Cortex of kidney (tissue), 1 donor: ENCODE measurements at places on chromosomes 4 and X.

- no peak for DNase-seq
Observed at GRCh38 chr4:67092351-67092750, 453.0 kb downstream of the CENPC start.

DNA sequence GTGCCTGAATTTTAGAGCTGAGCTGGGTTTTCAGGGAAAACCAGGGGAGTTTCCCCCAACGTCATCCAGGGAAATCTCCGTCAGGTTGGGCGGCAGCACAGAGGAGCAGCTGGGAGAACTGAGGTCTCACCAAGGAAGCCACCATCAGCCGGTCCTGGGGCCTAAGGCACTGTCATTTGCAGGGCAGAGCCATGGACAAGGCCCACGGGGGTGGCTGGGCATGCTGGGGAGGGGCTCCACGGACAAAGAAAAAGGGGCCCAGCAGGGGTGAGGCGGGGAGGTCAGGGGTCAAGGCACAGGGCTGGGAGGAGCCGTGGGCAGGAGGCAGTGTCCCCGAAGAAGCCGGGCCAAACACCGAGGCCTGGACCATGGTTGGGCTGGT lies 109.8 kb downstream of the HMX1 start:
- DNase-seq: no peak

GRCh38 chrX:2183193-2183725 lies 317.5 kb downstream of the DHRSX start:
- DNase-seq: no peak

- DNase-seq: no peak
Observed at GRCh38 chrX:102154218-102154860, 1.4 kb downstream of the BEX5 start.

DNA sequence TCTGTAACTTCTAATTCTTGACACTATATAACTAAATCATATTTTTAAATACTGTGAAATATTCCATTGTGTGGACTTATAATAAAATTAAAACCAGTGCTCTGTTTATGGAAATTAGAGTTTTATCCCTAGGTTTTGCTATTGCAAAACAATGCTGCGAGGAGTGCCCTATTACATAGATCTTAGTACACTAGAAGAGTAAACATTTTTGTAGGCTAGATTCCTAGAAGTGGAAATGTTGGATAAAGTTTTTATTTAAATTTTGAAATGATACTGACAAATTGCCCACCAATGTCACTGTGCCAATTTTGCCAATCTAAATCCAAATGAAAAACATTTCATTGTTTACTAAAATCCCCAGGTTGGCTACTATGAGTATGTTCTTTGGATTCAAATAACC lies 99.7 kb downstream of the IL1RAPL2 start:
- no peak for DNase-seq

- DNase-seq: no peak
Observed at GRCh38 chrX:133699023-133699728, 283.9 kb upstream of the GPC4 start.

DNA sequence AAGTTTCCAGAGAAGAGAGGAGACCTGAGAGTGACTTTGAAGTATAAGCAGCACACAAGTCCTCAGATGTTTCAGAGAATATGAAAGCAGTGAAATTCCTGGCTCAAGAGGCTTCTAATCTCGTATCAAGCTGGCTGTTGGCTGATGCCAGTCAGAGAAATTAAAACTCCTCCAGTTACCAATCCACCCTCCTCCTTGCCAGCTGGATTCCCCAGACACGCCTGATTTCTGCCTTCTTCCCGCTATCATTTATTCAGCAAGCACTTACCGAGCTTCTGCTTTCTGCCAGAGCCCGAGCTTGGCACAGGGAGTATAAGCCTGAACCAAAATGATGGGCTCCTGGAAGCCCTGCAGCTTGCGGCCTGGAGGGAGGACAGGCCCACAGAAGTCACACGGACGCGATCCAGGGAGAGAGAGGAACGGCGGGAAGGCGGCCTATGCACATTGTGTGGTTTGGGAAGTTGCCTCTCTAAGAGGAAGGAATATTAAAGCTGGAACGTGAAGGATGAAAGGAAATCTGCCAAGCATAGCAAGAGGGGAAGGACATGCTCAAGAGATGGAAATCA lies 102.4 kb upstream of the TBL1X start:
- no peak for DNase-seq

- no peak for DNase-seq
Observed at GRCh38 chrX:103304705-103305104, 6.1 kb downstream of the BEX2 start.

GRCh38 chr4:37165844-37166243 lies 78.7 kb upstream of the NWD2 start:
- DNase-seq: no peak

GRCh38 chrX:5672099-5672498 lies 556.6 kb downstream of the NLGN4X start:
- no peak for DNase-seq

DNA sequence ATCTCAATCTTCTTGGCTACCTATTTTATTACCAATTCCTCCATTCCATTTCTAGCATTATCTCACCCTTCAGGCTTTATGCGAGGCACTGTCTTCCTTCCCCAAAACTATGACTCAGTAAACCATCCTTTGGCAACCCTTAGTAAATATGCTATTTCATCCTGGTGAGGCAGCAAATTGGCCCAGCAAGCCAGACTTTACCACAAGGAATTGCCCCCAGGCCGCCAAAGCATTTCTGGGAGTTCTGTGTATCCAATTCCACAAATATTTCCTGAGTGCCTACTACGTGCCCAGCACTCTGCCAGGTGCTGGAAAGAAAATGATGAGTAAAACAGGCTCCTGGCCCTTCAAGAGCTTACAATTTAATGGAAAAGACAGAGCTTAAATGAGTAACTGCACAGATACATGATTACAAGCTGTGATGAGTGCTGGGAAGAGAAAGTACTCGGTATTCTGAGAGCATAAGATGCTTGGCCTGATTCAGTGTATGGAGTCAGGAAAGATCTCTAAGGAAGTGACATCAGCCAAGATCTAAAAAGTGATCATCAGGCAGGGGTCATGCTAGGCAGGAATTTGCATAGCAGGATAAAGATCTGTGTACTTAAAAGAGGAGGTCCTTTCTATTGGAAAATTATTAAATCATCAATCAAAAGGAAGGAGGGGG lies 193.8 kb downstream of the ADAMTS3 start:
- no peak for DNase-seq

DNA sequence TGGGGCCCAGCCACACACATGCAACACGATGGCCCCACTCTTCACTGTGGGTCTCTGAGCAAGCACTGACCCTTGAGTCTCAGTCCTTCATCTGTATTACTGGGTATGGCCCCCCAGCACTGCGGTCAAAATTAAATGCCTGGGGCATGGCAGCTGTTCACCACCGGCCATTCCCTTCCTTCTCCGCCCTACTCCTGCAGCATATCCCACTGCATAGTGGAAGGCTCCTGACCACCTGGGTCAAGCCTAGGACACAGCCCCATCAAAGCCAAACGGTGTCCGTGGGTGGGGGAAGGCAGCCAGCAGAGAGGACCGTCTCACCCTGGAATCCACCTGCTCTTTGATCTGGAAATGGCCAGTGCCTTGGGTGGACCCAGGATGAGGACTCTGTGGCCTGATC lies 30.7 kb downstream of the PPP2R2C start:
- no peak for DNase-seq

DNA sequence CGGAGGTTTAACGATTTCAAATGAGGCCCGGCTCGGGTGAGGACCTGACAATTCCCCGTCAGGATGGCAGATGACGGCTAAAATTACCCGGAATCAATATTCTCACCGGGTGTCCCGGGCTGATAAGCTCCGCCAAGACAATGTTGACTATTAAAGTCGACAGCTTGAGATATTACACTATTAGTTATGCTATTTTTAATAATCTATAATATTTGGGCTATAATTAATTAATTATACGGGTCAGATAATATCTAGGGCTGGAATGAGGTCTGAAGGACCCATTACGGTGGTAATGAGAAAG lies 9.4 kb upstream of the NKX1-1 start:
- DNase-seq: no peak

DNA sequence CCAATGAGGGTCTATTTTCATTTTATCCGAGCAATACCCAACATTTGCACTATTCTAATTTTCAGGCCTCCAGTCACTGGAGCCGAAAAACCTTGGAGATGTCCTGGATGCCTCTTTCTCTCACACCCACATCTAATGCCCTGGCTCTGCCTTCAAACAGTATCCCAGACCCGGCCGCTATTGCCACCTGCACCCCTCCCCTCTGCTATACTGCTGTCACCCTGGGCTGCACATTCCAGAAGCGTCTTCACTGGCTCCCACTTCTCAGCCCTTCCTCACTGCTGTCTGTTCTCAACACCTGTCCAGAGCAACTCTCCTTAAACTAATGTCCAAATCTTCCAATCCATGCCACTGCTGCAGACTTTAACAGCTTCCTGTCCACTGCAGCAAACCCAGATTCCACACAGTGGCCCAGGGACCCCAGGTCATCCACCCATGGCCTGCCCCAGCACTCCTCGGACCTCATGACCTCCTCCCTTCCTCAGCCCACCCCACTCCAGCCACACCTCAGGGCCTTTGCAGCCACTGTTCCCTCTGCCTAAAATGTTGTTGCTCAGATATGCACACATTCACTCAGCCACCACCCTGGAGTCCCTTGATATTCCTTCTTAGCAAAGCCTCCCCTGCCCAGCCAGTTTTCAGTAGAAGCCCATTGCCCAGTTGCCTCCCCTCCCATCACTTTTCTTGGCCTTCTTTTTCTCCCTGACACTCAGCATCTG lies 30.5 kb upstream of the PPP2R2C start:
- DNase-seq: no peak

DNA sequence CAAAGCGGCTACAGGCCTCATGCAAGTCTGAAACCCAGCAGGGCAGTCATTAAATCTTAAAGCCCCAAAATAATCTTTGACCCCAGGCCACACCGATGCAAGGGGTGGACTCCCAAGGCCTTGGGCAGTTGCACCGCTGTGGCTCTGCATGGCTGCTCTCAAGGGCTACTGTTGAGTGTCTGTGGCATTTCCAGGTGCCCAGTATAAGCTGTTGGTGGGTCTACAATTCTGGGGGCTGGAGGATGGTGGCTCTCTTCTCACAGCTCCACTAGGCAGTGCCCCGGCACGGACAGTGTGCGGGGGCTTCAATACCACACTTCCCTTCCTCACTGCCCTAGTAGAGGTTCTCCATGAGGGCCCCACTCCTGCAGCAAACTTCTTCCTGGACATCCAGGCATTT lies 60.1 kb downstream of the NWD2 start:
- no peak for DNase-seq

DNA sequence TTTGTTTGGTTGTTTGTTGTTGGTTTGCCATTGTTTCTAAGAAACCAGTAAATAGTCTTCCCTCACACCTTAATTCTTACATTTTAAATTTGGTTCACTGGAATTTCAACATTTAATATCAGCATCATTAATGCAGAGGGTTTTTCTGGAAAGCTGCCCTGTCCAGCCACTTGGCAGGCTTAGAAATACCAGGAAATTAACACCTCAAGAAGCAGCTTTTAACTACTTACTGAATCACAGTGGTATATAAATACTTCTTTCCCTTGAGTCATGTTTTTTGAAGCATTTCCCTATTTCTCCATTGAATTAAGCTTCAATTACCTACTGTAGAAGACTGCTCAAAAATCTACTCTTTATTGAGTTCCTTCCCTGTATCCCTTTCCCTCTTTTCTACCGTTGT lies 1221.1 kb upstream of the ADGRL3 start:
- no peak for DNase-seq

DNA sequence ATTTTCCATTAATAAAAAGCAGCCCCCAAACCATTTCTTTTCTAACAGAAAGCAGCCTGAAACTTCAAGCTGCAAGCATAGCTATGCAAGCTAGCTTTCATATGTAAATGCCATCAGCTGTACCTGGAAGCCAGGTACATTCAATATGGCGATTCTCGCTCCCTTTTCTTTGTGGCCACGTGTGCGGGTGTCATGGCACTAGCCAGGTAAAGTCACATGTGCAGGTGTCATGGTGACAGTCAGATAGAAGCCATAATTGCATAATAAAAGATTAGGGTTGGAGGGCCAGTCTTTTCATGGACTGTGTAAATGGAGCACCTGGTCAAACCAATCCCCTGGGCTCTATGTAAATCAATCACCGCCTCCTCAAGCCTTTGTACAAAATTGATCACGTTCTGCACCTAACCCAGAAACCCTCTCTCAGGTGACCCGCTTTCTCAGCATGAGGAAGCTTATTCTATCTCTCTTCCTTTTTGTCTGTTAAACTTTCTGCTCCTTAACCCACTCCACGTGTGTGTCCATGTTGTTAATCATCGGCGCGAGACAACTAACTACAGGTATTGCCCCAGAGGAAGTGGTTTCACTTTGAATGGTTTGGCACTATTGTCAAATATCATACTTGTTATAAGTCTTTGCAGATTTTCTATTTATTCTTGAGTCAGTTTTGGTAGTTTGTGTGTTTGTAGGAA lies 18.0 kb upstream of the RHOXF2 start:
- no peak for DNase-seq

DNA sequence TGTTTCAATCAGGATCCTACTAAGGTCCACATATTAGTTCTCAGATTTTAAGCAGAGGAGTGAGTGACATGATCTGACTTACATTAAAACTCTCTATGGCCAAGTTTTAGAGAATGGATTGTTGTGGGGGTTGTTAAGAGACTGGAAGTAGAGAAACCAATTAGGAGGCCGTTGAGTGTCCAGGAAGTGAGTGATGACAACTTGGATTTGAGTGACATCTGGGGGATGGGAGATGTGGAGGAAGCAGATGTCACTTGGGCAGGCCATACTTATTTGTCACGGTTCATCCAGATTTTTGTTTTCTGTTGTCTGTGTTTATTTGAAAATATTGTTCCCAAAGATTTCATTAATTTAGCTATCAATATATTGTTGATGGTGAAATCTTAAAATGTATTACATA lies 28.3 kb downstream of the ADD1 start:
- DNase-seq: no peak
